ENCODE measurements at places on chromosomes 16 and 17. TPM values are rescaled to one million over a fixed set of nuclear protein-coding genes. Genes with fewer than 3 reads are reported as not detected.

ZFP3 gene
- total RNA-seq: 3.5 TPM

BEAN1 gene
- total RNA-seq: 0.29 TPM

TNFAIP1 gene
- 31.8 TPM for total RNA-seq

TMEM100 gene
- total RNA-seq: 0.36 TPM

PRSS27 gene
- 2.5 TPM for total RNA-seq

KIF2B gene
- total RNA-seq: not detected

HOXB5 gene
- total RNA-seq: not detected

HSD17B2 gene
- total RNA-seq: not detected

FAM171A2 gene
- 3.5 TPM for total RNA-seq

TSEN54 gene
- total RNA-seq: 10.9 TPM
